ENCODE measurements at places on chromosomes 6 and 20.

GRCh38 chr6:170173335-170173881 is 117.5 kb downstream of the DLL1 start:
- DNase-seq: no peak

GRCh38 chr6:128311944-128312570 is 208.3 kb downstream of the PTPRK start:
- no peak for DNase-seq

DNA sequence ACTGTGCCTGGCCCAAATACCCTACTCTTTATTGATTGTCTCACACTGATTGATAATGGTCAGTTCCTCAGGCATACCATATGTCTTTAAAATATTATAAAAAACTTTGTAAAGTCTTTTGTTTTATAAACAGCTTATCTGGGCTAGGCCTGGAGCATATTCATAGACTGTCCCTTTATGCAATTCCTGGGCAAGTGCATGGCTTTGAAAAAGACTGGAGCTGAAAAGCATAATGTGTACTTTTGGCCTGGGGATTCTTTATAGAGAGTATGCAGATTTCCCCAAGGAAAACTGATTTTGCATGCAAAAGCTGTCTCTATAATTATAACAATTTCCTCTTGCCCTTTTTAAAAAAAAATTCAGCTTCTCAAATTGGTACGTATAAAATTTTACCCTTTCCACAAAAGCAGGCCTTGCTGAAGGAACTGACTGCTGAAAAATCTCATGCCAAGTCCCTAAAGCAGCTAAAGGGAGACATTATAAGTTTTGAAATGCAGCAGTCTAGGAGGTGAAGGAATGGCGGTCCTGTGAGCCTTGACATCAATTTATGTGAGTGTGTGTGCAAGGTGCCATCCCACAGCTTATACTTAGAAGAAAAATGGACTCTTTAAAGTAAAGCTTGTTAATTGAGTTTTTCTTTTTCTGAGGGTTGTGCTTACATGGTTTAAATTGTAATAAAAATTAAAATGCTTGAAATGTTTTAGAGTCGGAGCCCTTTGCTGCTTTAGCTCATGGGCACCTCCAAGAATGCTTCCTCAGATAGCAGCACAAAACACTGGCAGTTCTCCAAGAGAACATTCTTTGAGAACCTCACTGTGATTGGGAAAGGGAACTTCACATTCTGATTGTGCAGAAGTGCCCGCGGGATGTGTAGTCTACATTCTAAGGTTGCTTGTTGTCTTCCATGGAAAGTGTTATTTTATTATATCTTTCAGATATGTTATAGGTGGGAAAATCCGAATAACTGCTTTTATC is 43.9 kb downstream of the PLCB4 start:
- DNase-seq: no peak

DNA sequence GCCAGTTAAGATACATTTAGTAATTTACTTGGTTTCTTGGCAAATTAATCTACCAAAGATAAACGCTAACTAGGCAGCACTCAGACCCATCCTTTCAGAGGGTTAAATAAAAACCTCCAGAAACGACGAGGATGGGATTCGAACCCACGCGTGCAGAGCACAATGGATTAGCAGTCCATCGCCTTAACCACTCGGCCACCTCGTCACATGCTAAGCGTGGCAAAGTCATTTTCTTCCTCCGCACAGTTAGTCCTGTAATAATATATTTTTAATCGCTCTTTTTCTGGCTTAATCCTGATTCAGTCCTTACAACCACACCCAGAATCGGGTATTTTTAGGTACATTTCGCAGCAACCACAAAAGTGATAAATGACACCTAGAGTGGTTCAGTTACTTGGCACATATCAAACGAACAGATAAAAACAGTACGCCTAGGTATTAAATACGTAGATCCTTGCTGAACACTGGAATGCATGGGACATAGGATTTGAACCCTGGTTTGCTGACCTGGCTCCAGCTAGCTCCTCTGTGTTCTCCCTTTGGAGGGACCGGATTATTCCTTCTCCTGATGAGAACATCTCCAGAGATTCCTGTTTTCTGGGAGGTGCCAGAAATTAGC is 71.6 kb downstream of the GPX5 start:
- DNase-seq: no peak

- DNase-seq: no peak
Measured at GRCh38 chr6:25944688-25945574, 14.4 kb upstream of the SLC17A2 start.

Measured in activated T-helper 9 cell treated with anti-CD3 and anti-CD28 coated beads, Interleukin-2, amount 50 U/mL, for 16 hours (primary cell).